ENCODE measurements at places on chromosomes 12 and 14.
A peak's percentile ranks its signal among the peaks of the same experiment; 100 is the strongest.

DNA sequence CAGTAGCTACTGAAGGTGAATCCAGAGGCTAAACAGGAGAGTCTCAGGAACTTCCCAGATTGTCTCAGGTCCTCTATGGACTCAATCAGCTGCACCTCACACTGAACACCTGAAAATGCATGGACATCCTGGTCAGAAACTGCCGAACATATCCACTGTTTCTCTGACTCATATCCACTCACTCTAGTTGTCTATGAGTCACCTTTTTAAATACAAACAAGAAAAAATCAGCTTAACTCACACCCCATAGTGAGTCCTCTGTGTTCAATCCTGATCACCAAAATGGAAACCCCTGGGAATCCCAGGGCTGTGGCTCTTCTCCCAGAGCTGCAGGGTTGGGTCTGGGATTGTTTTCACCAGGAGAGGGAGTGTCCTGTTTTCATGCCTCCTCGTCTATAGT, 556.7 kb downstream of the TMEM121 start:
- no peak for DNase-seq

GRCh38 chr14:23219075-23219474, 18.7 kb upstream of the RNF212B start:
- no peak for DNase-seq

GRCh38 chr12:83793616-83794015, 1106.9 kb downstream of the TMTC2 start:
- DNase-seq, result no peak

GRCh38 chr12:100163416-100164152, 20.9 kb upstream of the BLTP3B start:
- peak; percentile 63 for DNase-seq

GRCh38 chr14:24913021-24913420, 136.9 kb downstream of the STXBP6 start:
- no peak for DNase-seq

DNA sequence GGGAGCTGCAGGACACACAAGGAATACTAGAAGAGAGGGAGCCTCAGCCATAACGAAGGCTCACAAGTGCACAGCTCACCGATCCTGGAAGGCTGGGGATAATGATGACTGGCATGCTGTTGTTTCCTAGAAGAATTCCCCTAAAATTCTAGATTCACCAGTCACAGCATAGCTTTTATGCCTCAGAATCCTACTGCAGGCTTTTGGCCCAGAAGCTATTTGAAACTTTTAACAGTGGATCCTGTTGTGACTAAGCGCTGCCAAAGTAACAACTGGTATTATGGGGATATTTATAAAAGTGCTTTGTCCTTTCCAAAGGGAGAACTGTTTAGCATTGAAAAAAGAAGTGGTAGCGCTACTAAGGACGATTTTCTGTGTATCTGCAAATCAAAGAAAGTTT, 214.1 kb upstream of the PELI2 start:
- DNase-seq, result no peak

DNA sequence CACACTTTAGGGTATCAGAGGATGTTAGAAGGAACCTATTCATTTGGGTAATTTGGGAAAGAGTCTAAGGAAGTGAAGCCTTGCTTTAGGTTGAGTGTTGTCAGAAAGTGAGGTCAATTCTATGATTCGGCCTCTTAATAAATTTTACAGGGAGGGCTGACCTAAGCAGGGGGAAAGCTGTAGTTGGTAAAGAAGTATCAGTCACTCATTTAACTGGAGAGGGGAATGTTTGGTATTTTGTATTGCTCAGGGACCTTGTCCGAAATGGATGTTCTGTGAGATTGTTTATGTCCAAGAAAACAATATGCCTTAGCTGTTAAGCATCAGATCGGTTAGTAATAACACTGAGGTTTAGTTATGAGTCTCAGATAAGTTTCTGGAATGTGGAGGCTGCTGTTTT, 7.3 kb downstream of the CAND1 start:
- DNase-seq, result peak; percentile 42

- DNase-seq, result no peak
Measured at GRCh38 chr12:109698820-109699219, 14.8 kb upstream of the FAM222A start.

- no peak for DNase-seq
Measured at GRCh38 chr12:11863478-11863906, 207.2 kb upstream of the BCL2L14 start.

DNA sequence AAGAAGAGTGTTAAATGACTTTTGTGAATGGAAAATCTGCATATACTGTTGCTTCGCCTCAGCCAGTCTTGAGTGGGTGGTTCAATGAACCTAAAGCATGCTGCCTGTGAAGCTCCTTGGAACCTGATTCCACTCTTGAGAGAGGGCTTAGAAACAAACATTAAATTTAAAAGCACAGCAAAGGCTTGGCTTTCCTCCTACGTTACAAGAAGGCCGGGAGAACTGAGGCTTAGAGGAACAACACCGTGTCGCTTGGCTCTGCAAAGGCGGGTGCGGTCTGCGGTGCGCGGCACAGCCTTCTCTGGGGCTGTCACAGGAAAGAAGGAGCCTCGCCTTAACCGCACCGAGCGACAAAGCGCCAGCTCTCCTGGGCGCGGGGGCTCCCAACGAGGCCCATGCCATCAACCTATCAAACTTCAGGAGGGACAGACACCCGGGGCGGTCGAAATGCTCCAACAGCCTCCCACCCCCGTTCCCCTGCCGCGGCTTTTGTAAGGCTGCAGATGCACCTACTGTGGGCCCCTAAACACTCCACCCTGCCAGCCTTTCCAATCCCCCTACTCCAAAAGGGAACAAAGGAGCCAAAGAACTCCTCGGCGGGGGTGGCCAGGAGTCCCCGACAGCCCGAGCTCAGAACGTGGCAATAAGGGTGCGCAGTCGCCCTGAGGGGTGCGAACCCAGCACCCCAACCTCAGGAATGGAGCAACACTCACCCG, 729 bp downstream of the OSBPL8 start:
- peak; percentile 17 for DNase-seq

DNA sequence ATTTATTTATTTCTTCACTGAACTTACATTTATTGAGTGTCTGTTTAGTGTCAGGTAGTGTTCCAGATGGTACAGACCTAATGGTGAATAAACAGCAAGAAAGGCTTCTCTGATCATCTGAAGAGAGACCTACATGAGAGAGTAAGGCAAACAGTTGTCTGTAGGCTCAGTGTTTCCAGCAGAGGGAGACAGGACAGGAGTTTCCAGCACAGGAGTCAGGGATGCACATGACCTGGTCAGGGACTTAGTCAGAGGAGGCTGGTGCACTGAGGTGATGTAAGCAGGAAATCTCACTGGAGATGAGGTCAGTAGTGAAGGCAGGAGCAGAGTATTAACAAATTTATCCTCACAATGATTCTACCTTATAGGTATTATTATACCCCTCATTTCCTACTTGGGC, 233.2 kb downstream of the MDGA2 start:
- DNase-seq, result no peak

- no peak for DNase-seq
Measured at GRCh38 chr12:19410211-19410610, 29.1 kb upstream of the AEBP2 start.

- no peak for DNase-seq
Measured at GRCh38 chr14:25696176-25696575, 646.2 kb upstream of the STXBP6 start.

- no peak for DNase-seq
Measured at GRCh38 chr14:36666416-36667206, 5.0 kb downstream of the PAX9 start.

GRCh38 chr12:64452559-64453329, 824 bp downstream of the TBK1 start:
- peak; percentile 88 for DNase-seq

DNA sequence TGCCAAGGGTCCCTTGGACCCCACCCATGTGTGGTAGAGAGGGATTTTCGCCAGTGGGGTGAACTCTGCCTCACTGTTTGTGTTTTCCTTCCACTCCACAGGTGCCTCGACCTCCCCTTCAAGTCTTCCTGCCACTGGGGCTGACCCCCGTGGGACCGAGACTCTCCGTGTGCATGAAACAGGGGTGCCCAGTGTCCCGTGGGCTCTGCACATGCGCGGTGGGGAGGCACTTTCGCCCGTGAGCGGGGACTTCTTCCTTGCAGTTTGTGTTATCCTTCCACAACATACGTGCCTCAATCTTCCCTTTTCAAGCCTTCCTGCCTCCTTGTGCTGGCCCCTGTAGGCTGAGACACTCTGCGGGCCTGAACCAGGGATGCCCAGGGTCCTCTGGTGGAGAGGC, 362.4 kb downstream of the ALG10 start:
- no peak for DNase-seq

- DNase-seq, result peak; percentile 99
Measured at GRCh38 chr12:29743801-29744200, 39.9 kb downstream of the TMTC1 start.

GRCh38 chr14:90811641-90812040, 4.6 kb downstream of the TTC7B start:
- DNase-seq, result no peak

DNA sequence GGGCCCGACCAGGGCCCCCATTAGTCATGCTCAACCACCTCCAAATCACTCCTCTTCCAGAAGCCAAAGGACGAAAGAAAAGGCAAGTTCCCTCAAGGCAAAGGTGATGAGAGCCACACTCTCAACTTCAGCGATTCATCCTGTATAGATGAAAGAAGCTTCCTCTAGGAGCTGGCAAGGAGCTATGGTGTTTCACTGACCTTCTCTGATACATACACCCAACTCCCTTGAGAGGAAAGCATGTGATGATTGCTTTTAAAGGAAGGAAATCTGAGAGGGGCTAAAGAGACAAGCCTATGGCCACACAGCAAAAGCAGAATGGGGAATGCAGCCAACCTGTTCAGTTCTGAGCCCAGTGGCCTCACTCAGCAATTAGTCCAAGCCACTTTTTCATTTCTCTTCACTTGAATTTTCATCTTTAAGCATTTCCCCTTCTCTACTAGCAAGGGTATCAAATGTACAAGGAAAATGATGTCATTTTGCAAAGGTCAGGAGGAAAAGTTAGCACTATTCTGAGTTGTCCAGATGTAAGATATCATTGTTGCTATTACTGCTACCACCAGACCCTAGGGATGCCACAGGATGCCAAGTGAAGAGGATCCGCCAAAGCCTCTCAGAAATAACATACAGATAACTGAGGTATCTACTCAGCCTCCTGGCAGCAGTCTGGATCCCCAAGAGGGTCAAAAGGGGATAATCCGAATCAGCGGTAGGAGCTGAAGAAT, 82.5 kb downstream of the MAP3K9 start:
- DNase-seq, result no peak

DNA sequence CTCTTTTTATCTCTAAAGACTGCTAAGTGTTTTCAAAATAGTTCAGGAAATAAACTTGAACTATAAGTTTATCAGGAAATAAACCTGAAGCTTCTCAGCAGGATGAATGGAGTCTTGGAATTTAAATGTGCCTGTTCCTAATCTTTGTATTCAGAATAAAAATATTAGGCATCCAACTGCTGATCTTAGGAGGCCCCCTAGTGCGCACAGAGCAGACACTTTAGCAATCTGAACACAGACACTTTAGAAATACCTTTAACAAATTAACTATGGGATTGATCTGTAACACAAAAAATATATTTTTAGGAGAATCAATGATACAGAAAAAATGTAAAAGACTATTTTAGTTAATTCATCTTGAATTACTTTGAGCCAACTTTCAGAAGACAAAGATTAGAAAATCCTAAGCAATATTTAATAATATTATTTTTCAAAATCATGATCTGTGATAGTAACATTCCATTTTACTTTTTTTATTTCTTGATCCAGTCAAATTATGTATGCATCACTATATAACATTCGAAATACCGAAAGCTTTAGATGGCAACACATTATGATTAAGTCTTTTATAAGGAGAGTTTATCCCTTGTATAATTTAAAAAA, 80.9 kb downstream of the SLC41A2 start:
- DNase-seq, result peak; percentile 27

GRCh38 chr12:27344760-27345159, 12.1 kb downstream of the BMAL2 start:
- no peak for DNase-seq

DNA sequence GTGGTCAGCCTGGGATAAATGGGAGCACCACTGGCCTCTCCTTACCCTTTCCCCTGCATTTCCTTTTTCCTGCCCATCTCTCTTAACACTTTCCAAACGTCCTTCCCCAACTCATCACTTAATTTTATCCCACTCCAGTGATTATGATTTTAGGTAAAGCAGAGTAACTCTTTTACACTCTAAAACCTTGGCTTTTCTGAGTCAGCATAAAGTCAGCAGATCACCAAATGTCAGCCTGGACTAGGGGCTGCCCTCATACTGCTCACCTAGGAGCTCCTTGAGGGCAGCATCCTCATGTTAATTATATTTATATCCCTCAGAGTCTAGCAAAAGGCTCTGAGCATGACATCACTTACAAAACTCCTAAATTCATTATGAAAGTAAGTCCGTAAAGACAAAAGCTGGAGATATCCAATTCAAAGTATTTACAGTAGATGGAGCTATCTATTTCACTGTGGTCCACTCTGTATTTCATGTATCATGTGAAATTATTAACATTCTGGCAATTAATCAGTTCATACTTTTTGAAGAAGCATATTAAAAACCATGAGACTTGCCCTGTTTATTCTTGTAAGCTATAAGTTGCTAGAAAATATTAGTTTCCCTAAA, 17.0 kb upstream of the DICER1 start:
- DNase-seq, result no peak

- DNase-seq, result no peak
Measured at GRCh38 chr14:51369814-51370213, 129.8 kb downstream of the TMX1 start.

GRCh38 chr14:61649283-61649682, 46.0 kb upstream of the HIF1A start:
- no peak for DNase-seq

DNA sequence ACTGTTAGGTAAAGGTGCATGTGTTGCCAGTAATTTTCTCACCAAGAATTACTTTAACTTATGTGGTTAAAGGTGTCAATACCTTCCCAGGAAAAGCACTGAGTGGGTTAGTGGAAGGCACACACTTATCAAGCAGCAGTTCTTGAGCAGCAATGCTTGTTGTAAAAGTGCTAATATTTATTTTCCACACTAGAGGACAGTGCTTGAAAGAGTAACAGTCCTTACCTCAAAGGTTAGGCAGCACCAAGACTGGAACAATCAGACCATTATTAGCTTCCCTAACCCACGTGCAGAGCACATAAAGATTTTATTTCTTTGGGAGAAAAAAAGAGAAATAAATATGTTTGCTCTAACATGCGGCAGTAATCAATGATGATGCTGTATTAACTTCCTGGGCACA, 48.8 kb upstream of the KRR1 start:
- DNase-seq, result peak; percentile 55

DNA sequence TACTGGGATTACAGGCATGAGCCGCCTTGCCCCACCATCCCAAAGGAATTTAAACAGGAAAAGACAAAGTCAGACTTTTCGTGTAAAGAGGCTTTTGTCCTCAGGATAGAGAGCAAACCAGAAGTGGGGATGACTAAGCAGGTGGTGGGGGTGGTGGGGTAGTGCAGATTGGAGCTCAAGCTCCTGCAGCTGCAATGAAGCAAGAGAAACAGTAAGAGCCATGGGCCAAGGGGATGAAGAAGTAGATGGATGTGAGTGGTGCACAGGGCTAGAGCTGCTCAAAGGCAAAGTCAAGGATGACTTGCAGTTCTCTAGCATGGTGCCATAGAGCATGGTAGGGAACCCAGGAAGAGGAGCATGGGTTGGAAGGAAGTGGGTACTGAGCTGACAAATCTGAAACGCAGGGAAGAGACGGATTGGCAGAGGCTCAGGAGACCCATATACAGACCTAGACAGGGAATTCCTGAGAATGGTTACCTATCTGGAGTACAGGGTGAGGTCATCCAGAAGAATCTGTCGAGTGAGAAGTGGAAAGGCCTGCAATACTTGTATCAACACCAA, 11.4 kb upstream of the RNF34 start:
- peak; percentile 76 for DNase-seq

Data from HCEC 1CT (cell line).